ENCODE measurements at places on chromosomes 1 and 21.
A peak's percentile ranks its signal among the peaks of the same experiment; 100 is the strongest.

- no peak for DNase-seq
Observed at GRCh38 chr1:27821761-27822315, 8.7 kb upstream of the PPP1R8 start.

GRCh38 chr1:64743954-64744491 lies 852 bp upstream of the RAVER2 start:
- DNase-seq: no peak

- DNase-seq: no peak
Observed at GRCh38 chr1:19393046-19393445, 80.9 kb downstream of the SLC66A1 start.

GRCh38 chr1:2980849-2981248 lies 40.4 kb upstream of the ACTRT2 start:
- no peak for DNase-seq

DNA sequence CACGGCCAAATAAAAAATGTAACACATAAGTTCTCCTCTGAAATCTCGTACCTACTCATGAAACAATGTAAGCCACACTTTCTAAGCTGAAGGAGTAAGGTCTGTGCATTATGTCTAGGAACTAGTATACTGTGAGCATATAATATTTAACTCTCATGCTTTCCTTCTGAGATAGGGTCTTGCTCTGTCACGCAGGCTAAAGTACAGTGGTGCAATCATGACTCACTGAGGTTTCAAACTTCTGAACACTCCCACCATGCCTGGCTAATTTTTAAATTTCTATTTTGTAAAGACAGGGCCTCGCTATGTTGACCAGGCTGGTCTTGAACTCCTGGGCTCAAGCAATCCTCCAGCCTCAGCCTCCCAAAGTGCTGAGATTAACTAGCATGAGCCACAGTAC lies 71.3 kb downstream of the AHCTF1 start:
- DNase-seq: no peak

DNA sequence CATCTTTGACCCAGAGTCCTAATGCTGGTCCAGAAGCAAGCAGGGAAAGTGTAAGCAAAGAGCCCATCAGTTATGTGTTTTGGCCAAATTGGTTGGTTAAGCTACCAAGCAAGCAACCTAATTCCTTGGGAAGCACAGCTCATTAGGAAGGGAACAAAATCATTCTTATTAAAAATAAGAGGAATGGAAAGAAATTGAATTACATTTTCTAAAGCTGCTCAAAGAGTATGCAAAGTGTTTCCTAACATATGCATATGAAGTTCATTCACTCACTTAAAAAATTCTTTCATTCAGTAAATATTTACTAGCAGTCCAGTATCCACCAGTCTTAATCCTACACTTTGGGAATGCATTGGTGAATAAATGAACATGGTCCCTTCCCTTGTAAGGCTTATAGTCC lies 71.8 kb downstream of the RNF220 start:
- no peak for DNase-seq

GRCh38 chr1:19365721-19366120 lies 53.6 kb downstream of the SLC66A1 start:
- no peak for DNase-seq

- no peak for DNase-seq
Observed at GRCh38 chr1:10467078-10467477, 5.3 kb downstream of the DFFA start.

DNA sequence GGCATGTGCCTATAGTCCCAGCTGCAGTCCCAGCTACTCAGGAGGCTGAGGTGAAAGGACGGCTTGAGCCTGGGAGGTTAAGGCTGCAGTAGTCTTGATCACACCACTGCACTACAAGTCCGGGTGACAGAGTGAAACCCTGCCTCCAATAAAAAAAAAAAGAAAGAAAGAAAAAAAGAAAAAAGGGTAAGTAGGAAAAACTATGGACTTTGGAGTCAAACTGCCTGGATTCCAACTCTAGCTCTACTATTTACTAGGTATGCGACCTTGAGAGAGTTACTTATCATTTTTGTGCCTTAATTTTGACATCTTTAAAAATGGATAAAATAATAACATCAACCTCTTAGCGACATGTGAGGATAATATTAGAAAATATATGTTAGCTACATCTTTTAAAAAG lies 150.8 kb downstream of the SLC45A1 start:
- no peak for DNase-seq

DNA sequence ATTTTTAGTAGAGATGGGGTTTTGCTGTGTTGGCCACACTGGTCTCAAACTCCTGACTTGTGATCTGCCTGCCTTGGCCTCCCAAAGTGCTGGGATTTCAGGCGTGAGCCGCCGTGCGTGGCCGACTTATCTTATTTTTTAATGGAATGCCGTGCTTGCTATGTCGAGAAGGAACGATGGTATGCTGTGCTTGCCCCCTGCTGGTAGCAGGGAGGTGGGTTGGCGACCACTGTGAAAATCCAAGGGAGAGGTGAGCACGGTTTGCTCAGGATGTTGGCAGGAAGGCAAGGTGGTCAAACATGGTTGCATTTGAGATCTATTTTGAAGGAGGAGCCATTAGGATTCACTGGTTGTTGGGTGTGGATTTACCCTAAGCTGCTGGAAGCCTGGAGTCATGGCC lies 45.8 kb upstream of the RCC2 start:
- DNase-seq: no peak

DNA sequence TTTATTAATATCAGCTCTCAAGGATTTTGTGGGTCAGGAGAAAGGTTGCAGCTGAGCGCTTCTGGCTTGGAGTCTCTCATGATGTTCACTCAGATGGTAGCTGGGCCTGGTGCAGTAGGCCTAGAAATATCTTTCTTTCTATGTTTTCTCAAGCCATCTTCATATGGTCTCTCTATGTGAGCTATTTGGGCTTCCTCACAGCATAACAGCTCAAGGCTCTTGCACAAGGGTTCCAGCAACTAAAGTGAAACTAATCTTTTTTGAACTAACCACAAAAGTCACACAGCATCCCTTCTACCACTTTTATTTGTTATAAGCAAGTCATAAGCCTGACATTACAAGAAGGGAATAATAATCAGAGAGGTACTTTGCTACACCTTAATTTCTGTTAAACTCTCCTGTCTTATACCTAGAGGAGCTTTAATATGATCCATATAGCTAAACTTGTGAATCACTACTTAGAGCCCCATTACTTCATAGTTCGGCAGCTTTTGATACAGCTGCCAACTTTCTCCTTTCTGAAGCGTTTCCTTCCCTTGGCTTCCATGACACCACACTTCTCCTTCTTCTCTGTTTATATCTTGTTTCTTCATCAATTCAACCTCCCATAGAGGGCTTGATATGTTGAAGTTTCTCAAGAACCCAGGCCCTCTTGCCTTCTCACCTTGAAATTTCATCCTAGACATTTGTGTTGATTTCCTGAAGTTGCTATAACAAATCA lies 720.2 kb downstream of the LTN1 start:
- no peak for DNase-seq

- no peak for DNase-seq
Observed at GRCh38 chr1:172977296-172978017, 73.3 kb downstream of the TNFSF18 start.

DNA sequence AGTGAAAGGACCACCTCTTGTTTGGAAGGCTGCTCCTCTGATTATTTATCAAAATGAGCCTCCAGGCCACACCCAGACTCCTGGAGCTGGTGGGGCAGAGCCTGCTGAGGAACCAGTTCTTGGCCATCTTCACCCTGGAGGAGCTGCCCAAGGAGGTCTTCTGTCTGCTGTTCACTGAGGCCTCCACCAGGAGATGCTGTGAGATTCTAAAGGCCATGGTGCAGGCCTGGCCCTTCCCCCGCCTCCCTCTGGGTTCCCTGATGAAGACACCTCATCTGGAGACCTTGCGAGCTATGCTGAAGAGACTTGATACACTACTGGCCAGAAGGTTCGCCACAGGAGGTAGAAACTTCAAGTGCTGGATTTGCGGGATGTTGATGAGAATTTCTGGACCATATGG lies 61.7 kb upstream of the GJA8 start:
- no peak for DNase-seq

DNA sequence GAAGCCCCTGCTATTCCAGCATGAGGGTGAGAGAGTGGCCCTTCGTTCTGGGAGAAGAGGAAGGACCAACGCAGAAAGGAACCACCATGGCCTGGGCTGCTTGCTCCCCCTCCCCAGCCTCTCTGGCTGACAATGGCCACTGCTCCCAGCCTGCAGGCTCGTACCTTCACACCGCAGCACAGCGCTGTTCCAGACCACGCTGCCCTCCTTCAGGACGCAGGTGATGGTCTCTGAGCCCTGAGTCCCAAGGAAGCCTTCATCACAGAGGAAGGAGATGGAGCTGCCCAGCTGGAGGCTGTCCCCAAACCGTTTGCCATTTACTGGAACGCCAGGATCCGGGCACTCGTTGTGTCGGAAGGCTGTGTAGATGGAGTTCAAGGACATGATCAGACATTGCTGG lies 124.9 kb upstream of the HMGB4 start:
- DNase-seq: no peak

- no peak for DNase-seq
Observed at GRCh38 chr1:233607252-233608119, 6.4 kb upstream of the KCNK1 start.

DNA sequence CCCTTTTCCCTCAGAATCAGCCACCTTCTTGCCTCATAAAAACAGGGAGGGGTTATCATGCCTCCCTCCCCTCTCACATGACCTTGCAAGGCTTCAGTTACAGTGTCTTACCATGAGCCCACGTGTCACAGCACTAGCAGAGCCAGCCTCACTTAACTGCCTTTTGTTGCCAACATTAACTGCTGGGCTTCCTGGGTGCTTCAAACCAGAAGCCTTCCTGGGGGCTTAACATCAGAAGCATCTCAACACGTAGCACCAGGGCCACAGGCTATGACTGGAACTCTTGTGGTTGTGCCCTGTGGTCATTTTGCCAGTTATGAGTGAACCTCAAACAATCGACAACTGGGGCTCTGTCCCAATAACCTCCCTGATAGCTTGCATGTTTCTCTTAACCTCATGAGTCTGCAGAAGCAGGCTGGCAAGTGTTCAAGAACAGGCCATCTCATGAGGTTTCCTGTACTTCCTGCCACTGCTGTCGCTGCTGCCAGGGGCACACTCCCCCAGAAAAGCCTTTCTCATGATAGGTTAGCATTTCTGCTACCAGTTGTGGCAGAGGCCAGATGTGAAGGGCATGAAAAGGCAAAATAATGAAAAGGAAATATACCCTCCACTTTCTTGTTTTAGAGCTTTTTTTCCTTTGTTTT lies 132.2 kb downstream of the GLUL start:
- DNase-seq: peak; percentile 4

DNA sequence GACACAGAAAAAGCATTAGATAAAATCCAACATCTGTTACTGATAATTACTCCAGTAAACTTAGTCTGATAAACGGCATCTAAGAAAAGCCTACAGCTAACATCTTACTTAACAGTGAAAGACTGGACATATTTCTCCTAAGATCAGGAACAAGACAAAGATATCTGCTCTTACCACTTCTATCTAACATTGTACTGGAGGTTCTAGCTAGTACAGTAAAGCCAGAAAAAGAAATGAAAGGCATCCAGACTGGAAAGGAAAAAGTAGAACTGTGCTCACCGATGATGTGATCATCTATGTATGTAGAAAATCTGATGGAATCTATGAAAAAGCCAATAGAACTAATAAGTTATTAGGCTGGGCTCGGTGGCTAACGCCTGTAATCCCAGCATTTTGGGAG lies 21.7 kb downstream of the NEXN start:
- no peak for DNase-seq

DNA sequence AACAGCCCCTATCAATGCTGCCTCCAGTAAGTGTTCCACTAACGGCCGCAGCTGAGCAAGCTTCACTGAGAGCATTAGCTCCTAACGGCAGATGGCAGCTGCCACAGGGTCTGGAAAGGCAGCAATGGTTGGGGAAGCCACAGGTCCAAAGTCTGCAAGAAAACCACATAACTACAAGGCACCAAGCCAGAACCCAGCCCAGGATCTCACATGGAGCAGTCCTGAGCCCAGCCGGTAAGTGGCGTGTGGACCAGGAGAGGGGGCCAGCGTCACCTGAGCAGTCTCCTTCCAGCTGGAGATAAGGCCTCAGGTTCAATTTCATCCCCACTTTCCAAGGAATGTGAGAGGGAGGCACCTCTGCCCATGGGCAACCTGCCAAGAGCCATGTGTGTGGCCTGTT lies 13.2 kb downstream of the SYT2 start:
- DNase-seq: no peak

DNA sequence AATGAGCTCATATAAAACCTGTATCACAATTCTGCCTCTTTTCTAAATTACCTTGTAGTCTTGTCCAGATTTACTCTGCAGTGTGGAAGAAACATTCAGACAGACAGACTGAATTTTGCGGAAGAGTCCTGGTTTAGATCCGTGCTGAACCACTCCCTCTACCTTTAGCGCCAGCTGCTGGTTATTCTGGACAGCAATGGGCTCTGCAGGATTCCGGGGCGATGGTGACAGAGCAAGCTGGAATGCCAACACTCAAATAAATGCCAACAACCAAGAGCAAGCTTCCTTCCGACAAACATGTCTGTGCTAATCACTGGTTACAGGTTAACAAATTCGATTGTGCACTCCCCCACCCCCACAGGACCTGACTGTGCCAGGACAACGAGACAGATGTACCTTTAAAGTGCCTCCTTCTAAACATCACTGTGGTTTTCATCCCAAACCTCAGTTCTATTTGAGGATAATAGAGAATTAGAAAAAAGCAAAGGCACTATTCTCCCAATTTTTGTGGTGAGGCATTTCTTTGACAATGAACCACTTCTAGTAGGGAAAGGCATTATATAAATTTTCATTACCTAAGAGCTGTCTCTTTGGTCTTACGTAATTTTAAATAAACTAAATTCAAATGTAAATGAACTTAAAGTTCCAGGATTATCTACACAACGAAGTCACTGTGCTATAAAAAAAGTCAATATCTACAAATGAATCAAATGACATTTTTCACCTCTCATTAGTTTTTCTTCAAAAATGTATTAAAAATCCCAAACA lies 90.4 kb downstream of the INTS7 start:
- DNase-seq: no peak

GRCh38 chr1:44594871-44595735 lies 79.2 kb downstream of the TMEM53 start:
- peak; percentile 76 for DNase-seq

DNA sequence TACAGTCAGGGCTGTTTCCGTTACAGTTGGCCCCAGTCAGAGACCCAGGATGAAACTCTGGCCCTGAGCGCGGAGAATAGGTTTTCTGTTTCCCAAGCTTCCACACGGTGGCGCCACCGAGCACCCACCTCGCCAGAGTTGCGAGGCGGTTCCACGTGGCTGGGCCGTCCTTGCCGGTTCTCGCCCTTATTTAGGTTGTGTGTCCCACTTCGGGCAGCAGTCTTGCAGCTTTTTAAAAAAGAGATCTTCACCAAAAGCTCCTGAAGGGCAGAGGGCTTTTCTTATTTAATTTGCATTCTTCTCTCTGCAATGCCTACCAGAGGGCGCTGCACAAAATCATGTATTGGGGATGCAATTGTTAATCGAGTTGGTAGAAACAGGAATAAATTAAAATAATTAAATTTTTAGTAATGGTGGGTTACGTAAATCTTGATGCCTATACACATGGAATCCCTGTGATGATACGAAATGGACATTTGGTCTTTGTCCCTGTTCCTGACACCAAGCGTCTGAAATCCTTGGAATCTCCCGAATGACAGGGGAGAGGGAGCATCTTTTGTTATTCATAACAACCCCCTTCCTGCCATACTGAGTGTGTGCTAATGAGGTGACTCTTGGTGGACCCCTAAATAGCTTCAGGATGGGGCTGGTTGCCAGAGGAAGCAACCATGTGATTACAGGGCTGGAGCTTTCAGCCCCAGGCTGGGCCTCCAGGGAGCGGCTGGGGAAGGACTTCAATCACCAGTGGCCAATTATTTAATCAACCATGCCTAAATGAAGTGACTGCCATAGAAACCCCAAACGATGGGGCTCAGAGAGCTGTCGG lies 5.6 kb upstream of the S100A7 start:
- DNase-seq: peak; percentile 40

Measured in stimulated activated CD8-positive, alpha-beta memory T cell treated with anti-CD3 and anti-CD28 coated beads, Interleukin-7, amount 100 ng/mL, for 24 hours (primary cell).